ENCODE measurements at places on chromosomes 2 and 18. TPM values are rescaled to one million over a fixed set of nuclear protein-coding genes. Genes with fewer than 3 reads are reported as not detected.

The MGAT4A gene
- 95.2 TPM for total RNA-seq

The IL37 gene
- not detected for total RNA-seq

The ANKRD30BL gene
- total RNA-seq: not detected

The CNNM3 gene
- total RNA-seq: 27.9 TPM

The POTEJ gene
- total RNA-seq: not detected

The SERPINB13 gene
- total RNA-seq: not detected

The GAL3ST2 gene
- total RNA-seq: 0.20 TPM

The ERMN gene
- 3.1 TPM for total RNA-seq

The GNLY gene
- total RNA-seq: 26.4 TPM

The TMEM247 gene
- not detected for total RNA-seq

The TUBA3E gene
- total RNA-seq: not detected

The KCNG3 gene
- 0.07 TPM for total RNA-seq

The RFTN2 gene
- not detected for total RNA-seq

The PTH2R gene
- not detected for total RNA-seq

The LDLRAD4 gene
- total RNA-seq: 28.9 TPM

The TUBB8B gene
- total RNA-seq: not detected

The LINC00305 gene
- not detected for total RNA-seq

The EPHA4 gene
- total RNA-seq: 26.1 TPM

The DIPK1C gene
- total RNA-seq: not detected

The SLC5A7 gene
- total RNA-seq: not detected

The ZRANB3 gene
- total RNA-seq: 8.0 TPM

The GPC1 gene
- 6.3 TPM for total RNA-seq

The TRABD2A gene
- 97.7 TPM for total RNA-seq

The ACAA2 gene
- total RNA-seq: 79.8 TPM

The HOXD13 gene
- not detected for total RNA-seq

The TLX2 gene
- 0.63 TPM for total RNA-seq

The MC4R gene
- total RNA-seq: not detected

The PLGLB2 gene
- total RNA-seq: 3.7 TPM
